ENCODE measurements at places on chromosomes 11 and 22.

- no peak for DNase-seq
Observed at GRCh38 chr22:39556970-39557841, 13.3 kb upstream of the CACNA1I start.

GRCh38 chr11:4863876-4864275, 14.9 kb upstream of the OR51S1 start:
- DNase-seq = no peak

- DNase-seq = no peak
Observed at GRCh38 chr11:117449111-117449693, 121.5 kb downstream of the CEP164 start.

DNA sequence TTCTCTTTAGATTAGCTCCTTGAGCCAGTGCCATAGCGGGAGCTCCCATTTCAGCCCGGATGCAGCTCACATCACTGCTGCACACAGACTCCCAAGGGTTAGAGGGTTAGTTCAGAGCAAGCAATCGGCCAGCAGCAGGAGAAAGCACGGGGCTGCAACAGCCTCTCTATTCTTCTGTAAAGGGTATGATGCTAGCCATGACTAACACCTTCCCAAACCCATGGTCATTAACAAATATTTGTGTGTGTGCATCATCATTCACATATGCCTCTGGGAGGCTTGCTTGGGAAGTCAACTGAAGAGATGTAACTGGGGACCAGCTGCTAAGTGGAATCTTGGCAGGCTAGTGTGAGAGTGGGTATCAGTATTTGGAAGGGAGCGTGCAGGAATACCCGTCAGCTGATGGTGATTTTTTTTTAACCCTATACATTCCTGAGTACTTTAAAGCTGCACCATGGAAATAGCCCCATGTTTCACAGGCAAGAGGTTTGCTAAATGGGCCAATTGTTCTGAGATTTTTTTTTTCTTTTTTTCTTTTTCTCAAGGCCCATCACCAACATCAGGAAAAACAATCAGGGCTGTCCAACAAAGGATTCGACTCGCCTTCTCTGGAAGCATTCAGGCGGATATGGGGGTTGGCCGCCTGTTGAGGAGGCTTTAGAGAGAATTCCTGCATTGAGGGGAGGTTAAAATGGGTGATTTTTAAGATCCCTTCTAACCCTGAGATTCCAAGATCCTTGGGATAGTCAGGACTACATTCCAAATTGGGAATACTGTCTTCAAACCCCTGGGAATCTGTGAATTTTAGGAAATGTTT, 33.2 kb upstream of the CCDC89 start:
- DNase-seq = peak; percentile 100

- DNase-seq = no peak
Observed at GRCh38 chr22:37162221-37163095, 12.7 kb upstream of the IL2RB start.

DNA sequence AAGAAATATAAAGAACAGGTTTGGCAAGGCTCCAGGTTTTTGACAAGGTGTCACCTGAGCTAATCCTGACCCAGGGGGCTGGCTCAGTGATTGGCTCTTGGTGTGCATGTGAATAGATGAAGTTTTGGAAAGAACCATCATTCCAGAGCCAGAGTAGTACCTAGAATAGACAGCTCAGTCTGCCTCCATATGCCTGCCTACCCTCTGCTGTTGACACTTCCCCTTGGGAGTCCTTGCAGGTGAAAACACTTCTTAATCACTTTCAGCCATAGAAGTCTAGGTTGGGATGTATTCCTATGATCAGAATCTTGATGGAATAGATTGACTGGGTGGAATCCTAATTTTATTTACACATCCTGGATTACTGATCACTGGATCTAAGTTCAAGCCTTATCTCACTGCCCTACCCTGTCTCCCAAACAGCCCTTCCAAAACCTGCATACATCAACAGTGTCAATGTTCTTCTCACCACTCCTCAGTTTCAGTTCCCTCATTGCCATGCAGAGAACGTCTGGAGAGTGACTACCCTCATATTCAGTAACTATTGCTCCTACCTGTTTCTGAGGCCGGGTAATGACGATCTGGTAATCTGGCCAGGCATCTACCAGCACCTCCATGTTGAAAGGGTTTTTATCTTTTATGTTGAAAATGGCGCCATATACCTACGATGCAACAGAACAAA, 6.7 kb downstream of the GLYATL2 start:
- no peak for DNase-seq

- DNase-seq = peak; percentile 64
Observed at GRCh38 chr22:44325718-44326490, 13.2 kb upstream of the SHISAL1 start.

DNA sequence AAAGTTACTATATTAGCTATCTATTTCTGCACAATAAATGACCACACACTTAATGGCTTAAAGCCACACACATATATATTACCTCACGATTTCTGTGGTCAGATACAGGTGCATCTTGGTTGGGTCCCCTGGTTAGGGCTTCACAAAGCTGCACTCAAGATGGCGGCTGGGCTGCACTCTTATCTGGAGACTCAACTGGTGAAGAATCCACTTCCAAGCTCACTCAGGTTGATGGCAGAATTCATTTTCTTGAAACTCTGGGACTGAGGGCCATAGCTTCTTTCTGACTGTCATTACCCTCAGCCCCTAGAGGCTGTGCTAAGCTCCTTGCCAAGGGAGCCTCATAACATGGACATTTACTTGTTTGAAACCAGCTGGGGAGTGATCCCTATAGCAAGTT, 5.1 kb upstream of the MS4A10 start:
- no peak for DNase-seq

- DNase-seq = no peak
Observed at GRCh38 chr11:116857936-116858335, 20.5 kb upstream of the APOA1 start.

- DNase-seq = peak; percentile 74
Observed at GRCh38 chr11:111635706-111636045, 33.4 kb downstream of the SIK2 start.

- peak; percentile 95 for DNase-seq
Observed at GRCh38 chr11:23897453-23898286, 599.2 kb upstream of the LUZP2 start.

DNA sequence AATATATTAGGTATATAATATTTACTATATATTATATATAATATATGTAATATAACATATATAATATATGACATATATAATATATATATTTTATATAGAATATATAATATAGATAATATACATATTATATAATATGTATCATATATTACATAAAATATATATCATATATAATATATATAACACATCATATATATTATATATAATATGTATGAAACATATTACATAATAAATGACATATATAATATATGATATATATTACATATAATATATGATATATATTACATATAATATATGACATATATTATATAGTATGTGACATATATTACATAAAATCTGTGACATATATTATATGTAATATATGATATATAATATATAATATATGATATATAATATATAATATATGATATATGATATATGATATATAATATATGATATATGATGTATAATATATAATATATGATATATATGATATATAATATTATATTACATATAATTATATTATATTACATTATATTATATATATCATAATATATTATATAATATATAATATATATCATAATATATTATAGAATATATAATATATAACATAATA, 119.5 kb upstream of the RIMBP3 start:
- no peak for DNase-seq

DNA sequence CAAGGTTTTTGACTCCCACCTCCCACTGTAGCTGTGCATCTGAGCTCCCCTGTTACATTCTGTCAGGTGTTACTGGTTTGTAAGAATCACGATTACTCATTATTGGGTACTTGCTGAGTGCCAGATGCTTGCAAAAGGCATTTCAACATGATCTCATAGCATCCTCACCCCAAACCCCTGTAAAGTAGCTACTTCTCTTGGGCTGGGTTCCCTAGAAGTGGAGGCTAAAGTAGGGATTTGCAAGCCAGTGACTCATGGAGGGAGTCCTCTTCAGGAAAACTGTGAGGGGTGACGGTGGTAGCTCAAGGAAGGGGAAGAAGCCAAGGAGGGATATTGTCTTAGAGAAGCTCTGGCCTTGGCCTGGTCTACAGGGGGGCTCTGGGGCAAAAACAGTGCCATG, 78.6 kb downstream of the TIMP3 start:
- DNase-seq = peak; percentile 6

- DNase-seq = no peak
Observed at GRCh38 chr11:134524201-134524600, 112.2 kb upstream of the B3GAT1 start.

DNA sequence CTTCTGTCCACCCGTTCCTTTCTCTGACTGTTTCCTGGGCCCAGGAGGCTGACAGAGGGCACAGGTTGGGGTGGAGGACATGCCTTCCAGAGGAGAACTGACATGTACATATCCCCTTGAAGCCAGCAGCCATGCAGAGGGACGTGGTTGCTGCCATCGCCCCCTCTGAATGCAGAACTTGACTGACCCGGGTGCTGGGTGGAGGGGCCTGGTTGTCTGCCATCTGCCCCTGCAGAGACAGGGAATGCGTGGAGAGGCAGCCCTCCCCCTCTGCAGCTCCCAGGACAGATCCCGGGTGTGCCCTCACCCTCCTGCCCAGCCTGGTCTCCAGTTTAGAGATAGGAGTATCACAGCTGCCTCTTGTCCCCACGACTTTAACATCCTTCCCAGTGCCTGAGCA, 383.0 kb upstream of the B3GAT1 start:
- DNase-seq = no peak

GRCh38 chr11:118138839-118139420, 13.7 kb downstream of the SCN4B start:
- DNase-seq = no peak

- DNase-seq = no peak
Observed at GRCh38 chr11:3684129-3684818, 13.1 kb upstream of the CHRNA10 start.

DNA sequence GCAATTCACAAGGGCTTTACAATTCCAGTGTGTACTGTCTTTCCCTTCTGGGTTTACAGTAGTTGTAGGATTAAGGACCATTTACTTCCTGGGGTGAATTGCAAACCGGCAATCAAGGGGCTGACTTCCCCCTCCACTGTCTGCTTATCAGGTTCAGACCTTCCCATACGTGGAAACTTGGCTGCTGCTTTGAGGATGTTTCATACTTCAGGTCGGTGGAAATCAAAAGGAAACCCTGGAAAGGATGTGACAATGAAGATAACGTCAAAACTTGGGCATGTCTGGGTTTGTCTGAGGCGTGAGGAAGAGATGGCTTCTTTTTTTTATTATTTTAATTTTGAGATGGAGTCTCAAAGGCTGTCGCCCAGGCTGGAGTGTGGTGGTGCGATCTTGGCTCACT, 2.1 kb upstream of the RTCB start:
- DNase-seq = no peak

- no peak for DNase-seq
Observed at GRCh38 chr11:17015627-17016126, 1.5 kb upstream of the PLEKHA7 start.

DNA sequence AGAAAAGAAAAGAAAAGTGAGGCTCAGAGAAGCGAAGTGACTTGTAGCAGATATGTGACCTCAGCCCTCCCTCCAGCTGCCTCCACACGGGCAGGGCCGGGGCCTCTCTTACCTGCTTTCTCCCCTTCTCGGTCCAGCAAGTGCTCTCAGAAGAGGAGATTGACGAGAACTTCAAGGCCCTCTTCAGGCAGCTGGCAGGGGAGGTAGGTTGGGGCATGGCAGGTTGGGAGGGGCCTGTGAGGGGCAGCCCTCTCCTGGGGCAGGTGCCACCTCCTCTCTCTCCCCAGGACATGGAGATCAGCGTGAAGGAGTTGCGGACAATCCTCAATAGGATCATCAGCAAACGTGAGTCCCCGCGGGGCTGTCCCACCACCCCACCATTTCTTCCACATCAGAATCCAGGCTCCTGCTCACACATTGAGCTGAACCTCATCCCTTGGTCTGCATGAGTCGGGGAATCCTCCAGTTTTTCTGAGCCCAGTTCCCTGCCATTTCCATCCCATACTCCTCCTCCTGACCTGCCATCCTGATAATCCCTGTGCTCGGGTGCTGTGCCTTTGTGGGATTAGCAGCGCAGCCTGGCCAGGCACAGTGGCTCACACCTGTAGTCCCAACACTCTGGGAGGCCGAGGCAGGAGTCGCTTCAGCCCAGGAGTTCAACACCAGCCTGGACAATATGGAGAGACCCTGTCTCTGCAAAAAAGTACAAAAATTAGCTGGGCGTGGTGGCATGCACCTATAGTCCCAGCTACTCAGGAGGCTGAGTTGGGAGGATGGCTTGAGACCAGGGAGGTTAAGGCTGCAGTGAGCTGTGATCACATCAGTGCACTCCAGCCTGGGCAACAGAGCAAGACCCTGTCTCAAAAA, 26.4 kb downstream of the CAPN1 start:
- no peak for DNase-seq

DNA sequence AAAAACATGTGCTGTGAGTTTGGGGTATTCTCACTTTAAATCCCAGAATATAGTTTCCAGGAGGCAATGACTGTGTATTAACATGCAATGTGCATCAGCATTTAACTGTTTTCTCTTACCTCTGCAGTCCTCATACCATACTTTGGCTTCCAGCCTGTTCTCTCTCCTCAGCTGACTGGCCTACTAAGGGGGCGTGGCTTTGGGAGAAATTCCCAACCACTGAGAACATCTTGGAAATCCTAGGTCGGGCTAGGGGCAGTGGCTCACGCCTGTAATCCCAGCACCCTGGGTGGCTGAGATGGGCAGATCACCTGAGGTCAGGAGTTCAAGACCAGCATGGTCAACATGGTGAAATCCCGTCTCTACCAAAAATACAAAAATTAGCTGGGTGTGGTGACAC, 13.5 kb upstream of the ZC3H12C start:
- no peak for DNase-seq

DNA sequence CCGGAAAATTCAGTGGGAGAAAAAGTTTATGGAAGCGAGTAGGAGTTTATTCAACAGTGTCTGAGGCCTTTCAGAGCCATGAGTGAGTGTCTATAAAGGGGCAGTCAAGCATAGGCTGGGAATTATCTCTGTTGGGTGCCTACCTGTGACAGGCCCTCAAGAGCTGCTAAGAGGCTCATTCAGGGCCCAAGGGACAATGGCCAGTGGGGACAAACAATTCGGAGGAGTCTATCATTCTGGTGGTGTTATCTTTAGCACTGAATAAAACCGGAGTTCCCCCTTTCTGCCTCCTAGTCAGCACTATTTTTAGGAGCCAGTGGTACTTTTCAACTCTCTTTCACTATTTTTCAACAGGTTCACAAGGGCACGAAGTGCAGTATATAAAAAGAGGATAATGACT, 89.5 kb upstream of the HTATIP2 start:
- no peak for DNase-seq

GRCh38 chr22:23180301-23180892, at the start of gene BCR:
Gene BCR (plus strand): TSS chr22:23180509. CDS start chr22:23180961, 452 bp downstream.
- peak; percentile 69 for DNase-seq

- DNase-seq = no peak
Observed at GRCh38 chr11:82577246-82577645, 156.4 kb downstream of the FAM181B start.

GRCh38 chr22:45216133-45217003, 24.3 kb downstream of the KIAA0930 start:
- DNase-seq = peak; percentile 29

DNA sequence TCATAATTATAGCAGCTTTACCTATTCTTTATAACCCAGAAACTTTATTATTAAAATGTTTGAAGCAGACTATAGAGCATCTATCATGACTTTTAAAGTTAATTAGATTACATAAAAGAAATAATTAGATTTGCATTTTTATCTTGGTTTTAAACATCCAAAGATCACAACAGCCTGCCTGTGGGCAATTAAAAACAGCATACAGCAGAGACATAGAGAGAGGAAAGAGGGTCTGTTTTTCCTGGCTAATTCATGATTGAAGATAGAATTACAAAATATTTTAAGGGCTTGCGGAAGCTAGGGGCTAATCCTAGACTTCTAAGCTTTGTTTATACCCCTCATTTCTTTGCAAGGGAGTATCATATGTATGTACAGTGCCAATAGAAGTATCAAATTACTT, 178.1 kb downstream of the SOX6 start:
- DNase-seq = no peak
